ENCODE measurements at places on chromosomes 4 and X.
A peak's percentile ranks its signal among the peaks of the same experiment; 100 is the strongest.

DNA sequence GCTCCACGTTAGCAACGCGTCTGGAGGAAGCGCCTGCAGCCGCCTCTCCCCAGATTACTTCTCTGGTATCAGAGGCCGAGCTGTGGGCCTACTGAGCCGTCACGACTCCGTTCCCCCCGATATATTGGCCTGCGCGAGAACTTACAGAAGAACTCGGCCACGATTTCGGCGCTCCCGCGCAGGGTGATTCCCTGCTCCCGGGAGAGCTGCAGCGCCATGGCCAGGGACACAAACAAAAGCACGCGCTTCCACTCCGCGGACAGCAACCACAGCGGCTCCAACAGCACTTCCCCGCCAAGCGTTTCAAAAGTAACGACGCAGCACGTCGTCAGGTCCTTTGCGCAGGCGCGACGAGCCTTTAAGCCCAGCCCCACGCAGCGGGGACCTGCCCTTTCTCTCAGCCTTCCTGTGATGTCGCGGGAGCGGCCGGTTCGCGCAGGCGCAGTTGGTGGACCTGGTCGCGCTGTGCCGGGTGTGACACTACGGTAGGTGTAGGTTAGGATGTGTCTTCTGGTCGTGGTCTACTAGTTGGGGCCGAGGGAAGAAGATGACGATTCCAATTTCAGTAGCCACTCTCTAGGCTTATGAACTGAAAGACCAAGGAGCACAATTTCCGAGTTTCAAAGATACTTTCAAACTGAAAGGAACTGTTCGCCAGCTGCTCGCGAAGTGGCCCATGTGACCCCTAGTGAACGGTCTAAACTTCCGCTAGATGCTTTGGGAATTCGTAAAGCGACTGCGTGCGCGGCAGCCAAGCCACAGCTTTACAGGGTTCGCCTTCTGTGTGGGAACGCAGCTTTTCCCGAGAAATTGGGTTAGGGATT is at the start of gene MAD2L1:
Gene MAD2L1, minus strand, starts transcription at position 332 of the 824 bp plus-strand sequence. Its CDS starts 114 bp downstream, at position 218.
- peak; percentile 99 for DNase-seq

DNA sequence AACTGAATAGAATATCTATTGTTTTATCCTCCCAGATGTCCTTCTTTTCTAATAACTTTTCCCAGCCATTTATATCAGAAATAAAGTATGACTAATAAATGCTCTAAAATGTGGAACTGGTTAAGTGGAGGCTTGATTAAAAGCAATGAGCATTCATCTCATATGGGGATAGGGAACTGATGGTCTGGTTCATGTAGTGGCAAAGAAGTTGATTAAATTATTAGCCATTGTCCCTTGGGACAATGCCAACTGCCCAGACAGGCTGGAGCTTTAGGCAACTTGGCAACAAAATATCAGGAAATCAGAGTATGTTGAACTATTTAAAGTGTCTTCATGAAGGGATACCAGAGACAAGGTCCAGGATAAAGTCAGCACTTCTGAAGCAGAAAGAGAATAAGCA is 24.2 kb downstream of the TRO start:
- no peak for DNase-seq

GRCh38 chr4:101464596-101464995 is 117.3 kb upstream of the PPP3CA start:
- no peak for DNase-seq

- DNase-seq: peak; percentile 99
Measured at GRCh38 chrX:1391707-1392375, at the start of gene SLC25A6. TSS of gene SLC25A6 (minus strand) at chrX:1392113. CDS start at chrX:1392009, 104 bp downstream.

- DNase-seq: no peak
Measured at GRCh38 chrX:42694260-42694815, 83.6 kb downstream of the PPP1R2C start.

DNA sequence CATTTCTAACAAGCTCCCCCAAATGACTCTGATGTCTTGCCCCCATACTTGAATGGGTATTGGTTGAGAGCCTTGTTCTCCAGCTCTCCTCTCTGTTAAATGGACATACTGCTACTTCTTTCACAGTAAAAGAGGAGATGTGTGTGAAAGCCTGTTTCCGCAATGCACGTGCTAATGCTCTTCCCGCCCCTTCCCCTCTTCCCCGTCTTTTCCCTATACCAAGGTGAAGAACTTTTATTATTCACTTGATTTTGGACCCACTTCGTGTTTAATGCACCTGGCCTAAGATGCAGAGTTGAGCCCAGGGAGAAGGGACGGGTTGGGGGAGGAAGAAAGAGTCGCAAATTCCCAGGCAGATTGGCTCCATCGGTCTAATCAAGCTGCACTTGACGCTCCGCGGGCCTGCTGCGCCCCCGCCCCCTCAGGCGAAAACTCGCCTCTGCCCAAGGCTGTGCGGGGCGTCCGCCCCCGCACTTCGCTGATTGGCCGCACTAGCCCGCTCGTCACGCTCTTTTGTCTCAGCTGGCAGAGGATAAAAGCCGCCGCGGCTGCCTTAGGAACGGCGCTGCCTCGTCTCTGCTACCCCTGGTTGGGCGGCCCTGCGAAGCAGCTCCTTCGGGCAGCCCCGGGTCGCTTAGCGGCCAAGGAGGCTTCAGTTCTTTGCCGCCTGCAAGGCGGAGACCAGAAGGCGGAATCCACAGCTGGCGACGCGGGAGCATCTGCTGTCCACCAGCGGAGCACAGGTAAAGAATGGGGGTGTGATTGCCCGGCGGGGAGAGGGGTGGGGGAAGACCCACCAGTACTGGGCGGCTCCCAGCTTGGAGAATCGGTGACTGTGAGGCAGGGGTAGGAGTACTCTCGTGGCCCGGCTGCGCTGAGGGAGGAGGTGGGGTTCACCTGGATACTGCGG is at the start of gene ZCCHC12:
Gene ZCCHC12, plus strand, starts transcription at position 562 of the 910 bp plus-strand sequence. CDS start 1,421 bp downstream, outside the sequence.
- peak; percentile 69 for DNase-seq

GRCh38 chr4:752196-752861 is 46.7 kb downstream of the PCGF3 start:
- DNase-seq: peak; percentile 59

DNA sequence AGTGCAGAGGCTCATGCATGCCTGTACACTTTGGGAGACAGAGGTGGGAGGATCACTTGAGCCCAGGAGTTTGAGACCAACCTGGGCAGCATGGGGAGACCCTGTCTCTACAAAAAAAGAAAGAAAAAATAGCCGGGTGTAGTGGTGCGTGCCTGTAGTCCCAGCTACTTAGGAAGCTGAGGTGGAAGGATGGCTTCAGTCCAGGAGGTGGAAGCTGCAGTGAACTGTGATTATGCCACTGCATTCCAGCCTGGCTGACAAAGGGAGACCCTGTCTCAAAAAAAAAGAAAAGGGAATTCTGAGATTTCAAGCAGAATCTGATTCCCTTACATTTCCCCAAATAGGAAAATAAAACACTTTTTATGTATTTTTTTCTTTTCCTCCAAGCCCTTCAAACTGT is 83.5 kb downstream of the SYNPO2 start:
- no peak for DNase-seq

GRCh38 chr4:150875367-150875766 is 139.7 kb downstream of the LRBA start:
- DNase-seq: no peak

GRCh38 chr4:16721613-16722291 is 176.7 kb downstream of the LDB2 start:
- no peak for DNase-seq

DNA sequence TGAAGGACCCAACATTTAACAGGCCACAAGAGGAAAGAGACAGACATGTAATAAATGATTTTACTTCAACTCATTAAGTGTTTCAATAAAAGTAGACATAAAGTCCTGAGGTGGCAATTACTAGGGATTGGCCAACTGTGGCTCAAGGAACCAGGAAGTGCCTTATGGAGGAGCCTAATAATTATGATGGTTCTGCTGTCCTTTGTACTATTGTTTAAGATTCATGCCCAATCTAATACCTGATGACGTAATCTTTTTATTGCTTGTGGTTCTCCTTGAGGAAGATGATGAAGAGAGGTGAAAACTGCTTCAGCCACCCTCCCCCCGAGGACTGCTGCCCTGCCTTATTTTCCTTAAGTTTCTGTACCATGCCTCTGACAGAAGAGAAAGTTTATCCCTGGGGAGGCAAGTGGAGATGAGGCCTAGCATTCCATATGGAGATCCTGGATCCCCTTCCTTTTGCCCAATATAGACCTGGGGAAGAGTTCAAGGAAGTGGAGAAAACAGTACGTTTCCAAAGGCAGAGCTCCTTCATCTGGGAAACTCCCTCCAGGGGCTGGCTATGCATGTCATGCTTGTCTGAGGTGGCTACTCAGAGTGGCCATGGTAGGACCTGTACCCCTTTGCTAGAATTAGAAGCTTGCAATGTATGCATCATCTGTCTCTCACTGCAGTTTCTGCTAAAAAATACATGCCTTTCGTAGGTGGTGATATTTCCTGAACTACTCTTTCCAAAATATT is 56.8 kb upstream of the FAT1 start:
- no peak for DNase-seq

DNA sequence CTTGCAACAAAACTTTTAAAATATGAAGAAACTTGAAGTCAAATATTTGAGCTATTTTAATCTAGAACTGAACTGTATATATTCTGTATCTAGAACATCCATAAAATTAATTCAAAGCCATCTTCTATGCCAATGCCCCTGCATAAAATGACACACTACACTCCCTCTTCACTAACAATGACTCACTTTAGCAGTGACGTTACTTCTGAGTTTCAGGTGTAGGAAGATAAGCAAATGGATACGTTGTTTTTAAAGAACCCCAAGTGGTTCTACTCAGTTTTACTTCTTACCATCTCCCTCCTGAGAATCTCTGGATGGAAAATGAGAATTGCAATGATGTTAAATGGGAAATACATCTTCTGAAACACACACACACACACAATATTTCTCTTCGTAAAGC is 45.2 kb downstream of the CXXC4 start:
- DNase-seq: no peak

- DNase-seq: no peak
Measured at GRCh38 chr4:121392426-121393086, 11.7 kb upstream of the QRFPR start.

DNA sequence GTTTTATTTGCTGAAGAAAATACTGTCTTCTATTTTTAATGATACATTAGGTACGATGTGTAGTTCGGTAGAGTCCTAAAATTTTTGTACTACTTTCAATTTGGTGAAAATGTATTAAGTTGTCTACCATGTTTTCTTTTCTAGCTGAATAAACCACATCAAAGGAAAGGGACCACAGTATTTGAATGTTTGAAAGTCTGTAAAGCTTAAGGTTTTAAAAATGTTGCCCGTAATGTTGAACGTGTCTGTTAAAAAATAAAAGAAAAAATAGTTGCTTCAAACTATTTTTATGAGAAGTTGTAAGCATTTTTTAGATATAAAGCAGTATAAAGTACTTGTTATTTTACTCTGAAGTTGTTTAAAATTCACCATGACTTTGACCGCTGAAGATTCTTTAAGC is 3.2 kb downstream of the CDKN2AIP start:
- no peak for DNase-seq

- no peak for DNase-seq
Measured at GRCh38 chr4:13640149-13640940, 12.8 kb upstream of the BOD1L1 start.

GRCh38 chrX:15564981-15565579 is 35.7 kb downstream of the ACE2 start:
- DNase-seq: peak; percentile 49

GRCh38 chrX:110407910-110408545 is 49.4 kb downstream of the RTL9 start:
- DNase-seq: no peak

DNA sequence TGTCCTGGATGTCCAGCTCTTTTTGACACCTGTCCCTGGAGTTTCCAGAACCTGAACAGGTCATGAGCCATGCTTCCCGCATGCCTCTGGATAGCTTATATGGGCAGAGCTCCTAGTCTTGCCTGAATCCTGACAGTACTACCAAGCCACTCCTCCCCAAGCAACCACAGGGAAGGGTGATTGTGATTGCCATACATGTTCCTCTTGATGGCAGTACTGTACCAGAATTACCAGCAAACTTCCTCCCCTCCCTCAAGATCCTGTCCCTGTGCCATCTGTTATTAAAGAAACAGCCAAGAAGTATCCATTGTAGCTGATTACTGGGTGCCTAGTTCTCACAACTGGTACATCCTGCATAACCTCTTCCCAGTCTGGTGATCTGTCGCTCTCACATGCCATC is 264.3 kb upstream of the AGTR2 start:
- DNase-seq: no peak

- no peak for DNase-seq
Measured at GRCh38 chr4:138367942-138368341, 125.8 kb upstream of the SLC7A11 start.

GRCh38 chrX:20441123-20441522 is 174.4 kb upstream of the RPS6KA3 start:
- no peak for DNase-seq

DNA sequence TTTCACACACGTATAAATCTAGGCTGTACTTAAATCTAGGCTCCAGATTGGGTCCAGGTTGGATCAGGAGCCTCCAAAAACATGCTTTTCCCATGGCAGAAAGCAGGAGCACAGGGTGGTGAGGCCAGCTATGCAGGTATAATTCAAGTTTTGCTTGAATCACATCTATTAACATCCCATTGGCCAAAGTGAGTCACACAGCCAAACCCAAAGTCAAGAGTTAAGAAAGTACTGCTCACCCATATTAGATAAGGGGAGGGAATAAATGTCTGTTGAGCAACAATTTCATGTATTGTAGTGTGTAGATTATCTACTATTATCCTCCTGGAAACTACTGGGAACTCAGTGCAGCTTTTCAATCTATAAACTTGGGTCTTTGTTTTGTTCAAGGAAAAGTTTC is 12.8 kb downstream of the SUPT20HL2 start:
- no peak for DNase-seq

DNA sequence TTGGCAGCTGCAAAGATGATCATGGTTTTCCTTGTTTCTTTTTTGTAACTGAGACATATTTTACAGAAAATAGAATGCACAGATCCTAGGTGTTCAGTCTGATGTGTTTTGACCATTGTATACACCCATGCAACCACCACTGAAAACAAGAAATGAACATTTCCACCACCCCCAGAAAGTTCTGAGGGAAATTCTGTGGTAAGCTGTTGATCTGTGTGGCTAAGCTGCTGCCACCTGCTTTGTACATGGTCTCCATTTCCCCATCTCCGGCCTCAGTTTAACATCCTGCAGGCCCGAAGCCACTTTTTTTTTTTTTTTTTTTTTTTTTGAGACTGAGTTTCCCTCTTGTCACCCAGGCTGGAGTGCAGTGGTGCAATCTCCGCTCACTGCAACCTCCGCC is 65.3 kb downstream of the NYX start:
- no peak for DNase-seq

DNA sequence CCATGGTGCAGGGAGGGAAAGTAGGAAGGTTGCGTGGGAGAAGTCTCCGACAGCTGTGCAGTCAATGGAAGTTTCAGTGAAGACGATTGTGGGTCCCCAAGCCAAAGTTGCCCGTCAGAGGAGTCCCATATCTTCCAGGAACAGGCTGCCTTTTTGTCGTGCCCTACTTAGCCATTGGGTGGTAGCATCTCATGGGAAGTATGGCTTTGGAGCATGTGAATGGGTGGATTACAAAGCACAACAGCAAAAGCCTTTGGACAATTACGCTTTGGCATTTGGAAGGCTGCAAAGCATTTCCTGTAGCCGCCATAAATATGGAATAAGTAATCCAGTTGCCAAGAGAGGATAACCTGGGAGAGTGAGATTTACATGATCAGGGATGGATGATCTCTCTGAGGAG is 300.7 kb upstream of the BOD1L1 start:
- no peak for DNase-seq

- no peak for DNase-seq
Measured at GRCh38 chr4:79996851-79997250, 76.2 kb downstream of the ANTXR2 start.

GRCh38 chr4:1512738-1513660 is 106.8 kb upstream of the NKX1-1 start:
- DNase-seq: no peak

GRCh38 chr4:168887809-168888208 is 122.2 kb downstream of the CBR4 start:
- no peak for DNase-seq

Measured in right hindlimb (tissue), 1 donor.